ENCODE measurements at places on chromosomes 12 and 14.

DNA sequence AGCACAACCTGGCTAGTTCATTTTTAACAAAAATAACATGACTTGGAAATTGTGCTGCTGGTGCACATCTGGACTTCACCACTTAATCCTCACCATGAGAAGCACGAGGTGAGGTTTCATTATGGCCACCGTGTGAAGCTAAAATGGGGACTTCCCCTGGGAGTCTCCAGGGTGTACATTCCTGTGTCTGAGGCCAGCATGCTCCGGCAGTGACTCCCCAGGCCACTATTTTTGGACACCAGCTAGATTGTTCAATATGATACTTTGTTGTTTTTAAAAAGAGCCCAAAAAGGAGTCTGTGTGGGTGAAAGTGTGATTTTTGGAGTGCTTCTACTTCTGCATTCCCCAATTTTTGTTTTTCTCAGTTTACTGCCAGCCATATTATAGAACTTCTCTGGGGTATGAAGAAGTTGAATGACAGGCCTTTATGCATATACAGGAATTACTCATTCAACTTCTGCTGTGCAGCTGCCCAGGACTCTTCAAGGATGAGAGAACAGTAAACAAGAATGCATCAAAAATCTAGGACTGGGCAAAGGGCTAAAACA, 16.9 kb upstream of the AICDA start:
- no peak for DNase-seq

- no peak for DNase-seq
Measured at GRCh38 chr12:68805592-68806120, 2.3 kb upstream of the MDM2 start.

DNA sequence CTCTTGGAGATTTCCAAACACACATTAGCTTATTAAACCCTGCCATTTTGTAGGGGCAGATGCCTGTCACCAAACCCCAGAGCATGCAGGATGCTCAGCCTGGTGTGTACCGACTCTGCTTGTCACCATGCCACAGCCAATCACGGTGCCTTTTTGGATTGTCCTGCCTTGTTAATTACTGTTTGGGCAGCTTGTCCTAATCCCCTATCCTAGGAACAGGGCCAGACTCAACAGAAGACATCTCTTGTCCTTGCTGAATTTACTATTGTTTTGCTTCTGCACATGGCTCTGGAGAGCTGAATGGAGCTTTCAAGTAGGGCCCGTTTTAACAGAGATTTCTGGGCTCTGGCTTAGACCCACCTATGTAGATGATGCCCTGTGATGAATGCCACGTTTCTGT, 388.5 kb downstream of the AACS start:
- no peak for DNase-seq

- DNase-seq, result peak; percentile 58
Measured at GRCh38 chr14:61269321-61270083, 11.6 kb downstream of the TMEM30B start.

GRCh38 chr14:55638665-55639064, 58.7 kb downstream of the KTN1 start:
- no peak for DNase-seq

DNA sequence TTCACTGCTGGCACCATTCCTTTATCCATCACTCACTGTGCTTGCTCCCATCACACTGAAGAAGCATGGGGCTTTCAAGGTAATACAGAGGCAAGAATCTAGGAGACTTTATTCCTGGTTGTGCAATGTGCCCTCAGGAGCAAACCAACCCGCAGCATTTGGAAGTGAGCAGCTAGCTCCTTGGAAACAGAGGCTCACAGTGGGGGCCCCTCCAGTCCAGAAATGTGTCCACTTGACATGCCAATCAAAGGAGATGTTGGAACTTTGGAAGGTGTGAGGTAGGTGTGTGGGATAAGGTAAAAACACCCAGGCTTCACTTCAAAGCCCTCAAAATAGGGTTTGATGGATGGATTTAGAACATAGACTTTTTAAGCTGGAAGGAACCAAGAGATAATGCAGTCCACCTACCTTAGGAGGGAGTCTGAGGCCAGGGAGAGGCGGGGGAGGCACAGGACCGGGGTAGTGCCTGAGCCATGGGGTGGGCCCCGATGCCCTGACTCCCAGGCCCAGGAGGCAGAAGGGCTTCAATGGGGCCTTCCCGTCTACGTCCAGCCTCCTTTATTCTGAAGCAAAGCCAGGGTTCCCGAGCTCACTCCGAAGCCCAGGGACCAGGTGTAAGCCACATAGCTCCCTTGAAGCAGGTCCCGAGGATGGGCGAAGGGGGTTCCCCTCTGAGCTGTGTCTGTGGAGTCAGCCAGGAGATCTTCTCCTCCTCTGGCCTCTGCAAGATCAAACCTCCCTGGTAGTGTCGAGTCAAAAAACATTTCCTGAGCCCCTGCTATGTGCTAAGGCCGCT, 17.6 kb upstream of the BCL11B start:
- no peak for DNase-seq

DNA sequence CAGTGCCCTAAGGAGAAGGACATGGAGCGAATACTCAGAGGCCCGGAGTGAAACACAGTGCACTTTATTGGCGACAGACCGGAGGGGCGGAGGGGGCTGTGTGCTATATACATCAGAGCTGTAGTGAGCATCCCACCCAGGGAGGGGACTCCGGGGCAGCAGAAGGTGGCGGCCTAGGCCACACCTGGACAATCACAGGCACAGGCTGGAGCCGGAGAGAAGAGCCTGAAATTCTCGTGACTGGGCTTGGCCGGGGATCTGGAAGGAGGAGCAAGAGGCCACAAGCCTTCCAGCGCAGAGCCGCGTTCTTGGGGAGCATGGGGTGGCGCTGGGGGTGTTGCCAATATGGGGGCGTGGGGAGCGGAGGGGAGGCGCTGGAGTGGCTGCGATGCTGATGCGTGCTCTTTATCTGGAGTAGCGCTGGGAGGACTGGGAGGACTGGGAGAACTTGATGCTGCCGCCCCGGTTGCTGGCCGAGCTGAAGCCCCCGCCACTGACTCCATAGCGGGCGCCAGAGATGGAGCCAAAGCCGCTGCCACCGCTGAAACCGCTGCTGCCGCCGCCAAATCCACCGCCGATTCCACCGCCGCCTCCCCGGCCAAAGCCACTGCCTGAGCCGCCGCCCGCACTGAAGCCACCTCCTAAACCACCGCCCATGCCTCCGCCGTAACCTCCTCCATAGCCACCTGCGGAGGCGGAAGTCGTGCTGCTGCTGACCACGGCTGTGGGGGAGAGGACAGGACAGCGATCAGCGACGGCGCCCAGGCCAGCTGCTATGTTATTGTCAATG, 6.1 kb downstream of the KRT3 start:
- DNase-seq, result no peak

DNA sequence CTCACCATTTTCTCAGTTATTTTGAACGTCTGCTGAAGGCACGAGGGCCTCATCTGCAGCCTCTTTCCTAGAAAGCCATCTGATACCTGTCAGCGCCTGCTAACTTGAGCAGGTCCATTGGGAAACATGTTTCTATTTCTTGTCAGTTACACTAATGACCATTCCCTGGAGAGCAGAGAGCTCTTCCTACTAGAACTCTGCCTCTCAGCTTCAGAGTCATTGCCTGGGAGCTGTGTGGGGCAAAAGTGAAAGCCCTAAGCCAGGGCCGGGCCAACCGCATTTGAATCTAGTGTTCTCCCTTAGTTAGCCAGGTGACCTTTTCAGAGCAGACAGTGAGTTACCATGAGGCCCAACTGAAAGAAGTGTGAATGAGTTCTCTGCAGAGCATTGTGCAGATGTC, 135.8 kb downstream of the EML1 start:
- no peak for DNase-seq

- no peak for DNase-seq
Measured at GRCh38 chr12:41527062-41527461, 338.9 kb downstream of the PDZRN4 start.

- no peak for DNase-seq
Measured at GRCh38 chr12:49470986-49471385, 67.8 kb upstream of the KCNH3 start.

GRCh38 chr12:1666685-1667162, 24.1 kb upstream of the ADIPOR2 start:
- DNase-seq, result no peak

DNA sequence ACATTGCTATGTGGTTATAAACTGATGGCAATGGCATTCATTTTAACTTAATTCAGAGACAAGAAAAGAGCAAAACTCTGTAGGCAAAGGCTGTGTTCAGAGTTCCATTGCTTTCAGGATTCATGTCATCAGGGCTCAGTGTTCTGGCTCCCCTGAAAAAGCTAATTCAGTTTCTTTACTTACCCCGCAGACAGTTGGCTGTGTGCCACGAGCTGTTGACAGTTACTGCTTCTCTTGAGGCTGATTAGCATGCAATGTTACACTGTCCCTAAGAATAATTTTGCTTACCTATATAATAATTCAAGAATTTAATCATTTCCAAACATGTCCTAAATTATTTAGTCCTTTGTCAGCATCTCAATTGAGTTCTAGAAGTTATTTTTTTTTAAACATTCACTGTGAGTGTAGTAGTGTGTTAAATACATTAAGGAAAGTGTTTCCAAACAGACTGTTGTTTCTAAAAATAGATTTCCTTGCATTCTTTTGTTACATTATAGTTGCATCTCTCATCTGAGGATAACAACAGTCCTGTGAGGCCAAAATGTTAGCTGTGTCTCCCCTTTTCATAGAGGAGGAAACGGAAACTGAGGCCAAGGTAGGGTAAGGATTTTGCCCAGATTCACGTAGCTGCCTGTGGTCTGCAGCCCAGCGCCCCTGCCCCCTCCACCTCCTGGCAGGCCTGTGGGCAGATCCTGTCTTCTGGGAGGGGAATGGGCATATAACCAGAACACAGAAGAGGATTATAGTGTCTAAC, 98.6 kb downstream of the PELI2 start:
- DNase-seq, result no peak

DNA sequence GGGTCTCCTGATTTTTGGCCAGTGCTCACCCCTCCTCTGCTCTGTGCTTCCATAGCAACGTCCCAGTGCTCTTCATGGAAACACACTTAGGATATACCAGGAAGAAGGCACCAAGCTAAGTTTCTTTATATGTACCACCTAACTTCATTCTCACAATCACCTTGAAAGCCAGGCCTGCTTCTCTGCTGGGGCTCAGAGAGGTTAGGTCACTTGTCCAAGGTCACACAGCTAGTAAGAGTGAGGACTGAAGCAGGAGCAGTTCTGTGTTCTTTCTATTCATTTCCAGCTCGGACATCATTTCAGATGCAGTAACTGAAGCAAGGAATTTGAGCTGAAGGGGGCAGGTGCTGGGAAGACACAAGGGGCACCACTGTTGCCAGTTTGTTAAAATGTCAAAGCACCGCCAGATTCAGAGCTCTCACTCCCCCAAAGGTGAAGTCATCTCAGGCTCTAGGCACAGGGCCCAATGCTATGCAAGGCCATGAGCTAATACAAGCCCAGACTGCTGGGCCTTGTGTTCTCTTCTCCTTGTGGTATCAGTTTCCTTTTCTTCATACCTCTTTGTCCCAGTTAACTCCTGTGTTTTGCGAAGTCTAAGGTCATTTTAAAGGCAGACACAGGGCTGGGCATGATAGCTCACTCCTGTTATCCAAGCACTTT, 19.7 kb upstream of the YY1 start:
- DNase-seq, result no peak

DNA sequence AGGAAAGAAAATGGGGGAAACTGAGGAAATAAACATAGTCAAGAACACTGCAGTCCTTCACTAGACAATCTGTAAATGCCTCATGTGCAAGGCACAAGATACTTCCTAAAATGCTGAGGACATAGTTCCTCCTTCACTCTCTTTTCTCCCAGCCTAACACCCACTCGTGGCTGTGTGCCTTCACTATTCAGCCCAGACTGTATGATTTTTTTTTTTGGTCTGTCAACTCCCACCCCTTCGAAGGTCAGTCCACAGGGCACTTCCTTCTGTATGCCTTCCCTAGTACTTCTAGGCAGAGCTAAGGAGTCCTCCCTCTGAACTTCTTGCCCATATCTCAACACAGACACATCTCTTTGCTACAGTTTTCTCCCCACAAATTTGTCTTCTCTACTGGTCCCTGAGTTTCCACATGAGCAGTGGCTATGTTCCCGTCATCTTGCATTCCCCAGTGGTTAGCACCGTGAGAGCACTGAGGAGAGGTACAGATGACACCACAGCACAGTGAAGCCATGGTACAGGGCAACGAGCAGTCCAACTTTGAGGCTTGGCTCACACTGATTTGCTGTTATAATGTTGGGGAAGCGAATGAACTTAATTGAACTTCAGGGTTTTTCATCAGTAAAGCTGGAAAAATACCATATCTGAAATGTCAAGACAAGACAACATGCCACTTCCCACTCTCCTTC, 24.1 kb upstream of the SYCP3 start:
- DNase-seq, result no peak

GRCh38 chr14:51081712-51082111, 13.2 kb downstream of the TRIM9 start:
- no peak for DNase-seq

DNA sequence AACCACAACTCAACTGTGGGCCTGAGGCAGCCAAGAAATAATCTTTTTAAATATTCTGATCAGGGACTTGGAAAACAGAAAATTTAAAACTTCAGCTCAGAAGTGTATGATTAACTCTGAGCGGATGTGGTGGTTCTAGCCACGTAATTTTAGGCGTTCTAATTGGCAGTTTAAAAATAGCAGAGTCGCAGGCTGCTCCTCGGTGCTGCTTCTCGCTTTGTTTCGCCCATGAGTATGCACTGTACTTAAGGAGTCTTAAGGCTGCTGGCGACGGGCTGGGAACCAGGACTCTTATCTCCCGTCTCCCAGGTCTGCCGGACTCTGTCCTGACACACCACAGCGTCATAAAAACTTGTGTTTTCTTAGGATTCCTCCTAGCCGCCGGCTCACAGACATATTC, 113.4 kb upstream of the PELI2 start:
- peak; percentile 7 for DNase-seq

GRCh38 chr12:108753976-108754375, 22.7 kb upstream of the CORO1C start:
- no peak for DNase-seq

DNA sequence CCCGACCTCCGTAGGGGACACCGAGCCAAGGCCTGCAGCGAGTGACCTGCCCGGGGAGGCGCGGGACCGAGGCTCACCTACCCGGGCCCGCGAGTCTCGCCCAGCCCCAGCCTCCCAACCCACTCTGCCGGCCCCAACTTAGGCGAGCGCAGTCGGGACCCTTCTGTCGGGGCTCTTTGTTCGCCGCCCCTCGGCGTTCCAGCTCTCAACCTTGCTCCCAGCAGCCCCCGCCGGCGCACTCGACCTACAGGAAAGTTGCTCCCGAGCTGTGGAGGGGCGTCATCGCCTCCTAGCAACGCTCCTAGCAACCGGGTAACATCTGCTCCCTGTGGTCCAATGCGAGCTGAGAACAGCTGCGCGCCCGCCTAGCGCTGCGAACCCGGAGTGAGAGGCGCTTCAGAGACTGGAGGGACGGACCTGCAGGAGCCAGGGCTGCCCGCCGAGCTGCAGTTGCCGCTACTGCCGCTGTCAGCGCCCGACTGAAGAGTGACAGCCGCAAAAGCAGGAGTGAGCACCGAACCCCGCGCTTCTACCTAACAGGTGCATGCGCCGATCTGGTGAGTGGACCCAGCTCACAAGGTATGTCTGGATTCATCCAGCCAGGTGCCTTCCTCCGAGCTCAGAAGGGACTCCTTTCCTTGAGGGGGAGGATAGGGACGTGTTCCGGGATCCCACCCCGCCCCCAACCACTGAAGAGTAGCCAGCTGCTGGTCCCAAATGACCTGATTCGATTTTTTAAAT, 355.0 kb downstream of the SNAPC1 start:
- DNase-seq, result peak; percentile 62

Data from activated T-cell treated with anti-CD3 and anti-CD28 coated beads for 48 hours (primary cell).